ENCODE measurements at places on chromosomes 1 and 21. TPM values are rescaled to one million over a fixed set of nuclear protein-coding genes. Genes with fewer than 3 reads are reported as not detected.

Gene RXFP4
- total RNA-seq: not detected

Gene RHOU
- total RNA-seq: 0.87 TPM

Gene RBBP5
- total RNA-seq: 13.5 TPM

Gene PDZK1IP1
- not detected for total RNA-seq

Gene FCN3
- total RNA-seq: not detected

Gene CCDC17
- 0.53 TPM for total RNA-seq

Gene PTPN14
- total RNA-seq: 33.4 TPM

Gene PKLR
- not detected for total RNA-seq

Gene RAB25
- not detected for total RNA-seq

Gene ACTA1
- not detected for total RNA-seq

Gene CRYAA
- not detected for total RNA-seq

Gene C1QC
- 0.13 TPM for total RNA-seq

Gene MYBPH
- total RNA-seq: 0.06 TPM

All from aortic smooth muscle cell (primary cell).